NCI-H2029 treated with DMSO at 0.1 percent for 48 hours (cell line): ENCODE measurements at places on chromosomes 1 and 21.
A peak's percentile ranks its signal among the peaks of the same experiment; 100 is the strongest.

- no peak for DNase-seq
Observed at GRCh38 chr1:20685741-20686140, 24.6 kb upstream of the DDOST start.

- DNase-seq: peak; percentile 32
Observed at GRCh38 chr1:111222308-111223125, 5.0 kb upstream of the CHI3L2 start.

DNA sequence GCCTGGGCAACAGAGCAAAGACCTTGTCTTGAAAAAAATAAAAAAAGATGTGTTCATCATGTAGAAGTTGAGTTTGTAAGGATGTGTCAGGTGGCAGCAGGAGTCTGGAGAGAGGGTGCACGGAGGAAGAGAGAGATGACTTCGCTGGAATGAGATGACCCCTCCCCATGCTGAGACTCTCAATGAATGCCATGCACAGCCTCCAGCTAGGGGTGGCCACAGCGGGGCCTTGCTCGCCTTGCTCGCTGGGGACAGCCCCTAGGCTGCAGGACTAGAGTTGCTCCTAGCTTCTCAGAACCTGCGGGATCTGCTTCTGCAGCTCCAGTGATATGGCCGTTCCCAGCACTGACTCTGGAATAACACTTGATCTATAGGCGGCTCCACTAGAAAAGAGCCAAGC, 6.6 kb upstream of the C2CD2 start:
- DNase-seq: no peak

GRCh38 chr21:46029186-46029924, 47.8 kb downstream of the COL6A1 start:
- no peak for DNase-seq

DNA sequence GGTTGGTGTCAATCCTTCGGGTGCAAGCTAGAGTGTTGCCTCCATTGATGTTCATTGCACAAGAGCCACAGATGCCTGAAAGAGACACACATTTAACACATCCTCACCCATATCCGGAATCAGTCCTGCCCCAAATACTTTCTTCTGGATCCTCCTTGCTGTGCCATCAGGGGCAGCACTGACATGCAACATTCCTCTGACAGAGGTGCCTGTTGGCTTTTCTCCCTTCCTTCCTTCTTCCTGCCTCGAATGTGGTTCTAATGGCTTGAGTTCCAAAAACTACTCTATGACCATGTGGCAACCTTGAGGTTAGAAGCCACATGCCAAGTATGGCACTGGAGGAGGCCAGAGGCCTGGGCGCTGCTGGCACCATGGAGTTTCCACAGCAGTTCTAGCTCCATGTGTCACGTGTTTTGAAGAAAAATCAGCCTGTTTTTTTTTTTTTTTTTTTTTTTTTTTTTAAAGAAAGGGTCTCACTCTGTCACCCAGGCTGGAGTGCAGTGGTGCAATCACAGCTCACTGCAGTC, 17.0 kb upstream of the ATP13A2 start:
- no peak for DNase-seq

GRCh38 chr1:156310962-156311361, 11.9 kb upstream of the VHLL start:
- no peak for DNase-seq

GRCh38 chr1:210499956-210500355, 171.3 kb downstream of the HHAT start:
- DNase-seq: no peak

DNA sequence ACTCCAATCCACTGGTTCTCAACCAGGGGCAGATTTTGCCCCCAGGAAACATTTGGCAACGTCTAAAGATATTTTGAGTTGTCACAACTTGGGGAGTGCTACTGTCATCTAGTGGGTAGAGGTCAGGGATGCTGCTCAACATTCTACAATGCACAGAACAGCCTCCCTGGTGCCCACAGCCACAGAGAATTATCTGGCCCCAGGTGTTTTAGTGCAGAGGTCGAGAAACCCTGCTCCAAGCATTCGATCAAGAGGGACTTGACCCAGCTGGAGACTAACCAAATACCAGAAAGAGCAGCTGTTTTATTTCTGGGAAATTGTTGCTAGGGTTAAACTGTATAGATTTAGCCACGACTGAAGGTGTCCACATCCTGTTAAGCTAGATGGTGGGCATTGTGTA, 19.2 kb downstream of the CD247 start:
- DNase-seq: no peak
